Activated T-cell treated with anti-CD3 and anti-CD28 coated beads, Interleukin-2, amount 50 U/mL, for 1 hour (primary cell): ENCODE measurements at places on chromosomes 2 and 18.

DNA sequence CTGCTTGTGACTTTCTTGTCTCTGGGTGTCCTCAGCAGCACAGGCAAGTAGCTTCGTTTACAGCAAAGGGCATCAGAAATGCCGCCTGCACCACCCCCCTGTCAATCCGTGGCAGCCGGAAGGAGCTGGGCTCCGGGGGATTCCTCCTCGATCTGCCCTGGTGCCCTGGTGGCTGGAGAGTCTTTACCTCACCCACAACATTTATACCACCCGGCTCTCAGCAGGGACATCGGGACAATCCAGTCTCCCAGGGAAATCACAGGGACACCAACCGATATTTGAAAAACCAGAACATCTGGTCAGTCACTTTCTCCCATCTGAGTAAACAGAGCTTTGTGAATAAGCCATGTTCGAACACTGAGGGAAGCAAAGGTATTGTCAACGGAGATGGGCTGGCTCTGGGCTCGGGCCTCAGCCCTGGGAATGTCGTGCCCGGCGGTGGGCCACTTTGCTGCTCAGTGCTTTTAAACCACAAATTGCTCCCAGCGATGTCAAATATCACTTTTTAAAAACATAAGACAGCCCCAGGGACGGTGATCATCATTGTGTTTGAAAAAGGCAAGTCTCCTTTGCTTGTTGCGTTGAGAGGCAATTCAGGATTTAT is 210.0 kb upstream of the SALL3 start:
- DNase-seq = no peak

DNA sequence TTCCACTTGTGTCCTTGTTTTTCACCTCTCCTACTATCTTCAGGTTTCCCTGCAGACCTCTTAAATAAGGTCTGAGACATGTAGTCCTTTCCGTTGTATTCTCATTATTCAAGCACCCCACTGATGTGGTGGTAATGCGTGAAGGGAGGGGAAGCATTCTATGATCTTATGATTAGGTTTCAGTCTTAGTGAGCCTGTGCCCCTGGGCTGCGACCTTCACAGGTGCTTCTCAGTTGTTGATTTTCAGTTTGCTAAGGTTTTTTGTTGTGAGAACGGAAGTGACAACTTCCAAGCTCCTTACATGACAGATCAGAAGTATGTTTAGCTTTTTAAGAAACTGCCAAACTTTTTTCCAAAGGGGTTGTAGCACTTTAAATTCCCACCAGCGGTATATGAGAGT is 41.3 kb downstream of the VPS54 start:
- no peak for DNase-seq

GRCh38 chr2:158731386-158731785 is 63.7 kb upstream of the DAPL1 start:
- DNase-seq = no peak

GRCh38 chr2:120510751-120511395 is 164.9 kb downstream of the INHBB start:
- DNase-seq = no peak

DNA sequence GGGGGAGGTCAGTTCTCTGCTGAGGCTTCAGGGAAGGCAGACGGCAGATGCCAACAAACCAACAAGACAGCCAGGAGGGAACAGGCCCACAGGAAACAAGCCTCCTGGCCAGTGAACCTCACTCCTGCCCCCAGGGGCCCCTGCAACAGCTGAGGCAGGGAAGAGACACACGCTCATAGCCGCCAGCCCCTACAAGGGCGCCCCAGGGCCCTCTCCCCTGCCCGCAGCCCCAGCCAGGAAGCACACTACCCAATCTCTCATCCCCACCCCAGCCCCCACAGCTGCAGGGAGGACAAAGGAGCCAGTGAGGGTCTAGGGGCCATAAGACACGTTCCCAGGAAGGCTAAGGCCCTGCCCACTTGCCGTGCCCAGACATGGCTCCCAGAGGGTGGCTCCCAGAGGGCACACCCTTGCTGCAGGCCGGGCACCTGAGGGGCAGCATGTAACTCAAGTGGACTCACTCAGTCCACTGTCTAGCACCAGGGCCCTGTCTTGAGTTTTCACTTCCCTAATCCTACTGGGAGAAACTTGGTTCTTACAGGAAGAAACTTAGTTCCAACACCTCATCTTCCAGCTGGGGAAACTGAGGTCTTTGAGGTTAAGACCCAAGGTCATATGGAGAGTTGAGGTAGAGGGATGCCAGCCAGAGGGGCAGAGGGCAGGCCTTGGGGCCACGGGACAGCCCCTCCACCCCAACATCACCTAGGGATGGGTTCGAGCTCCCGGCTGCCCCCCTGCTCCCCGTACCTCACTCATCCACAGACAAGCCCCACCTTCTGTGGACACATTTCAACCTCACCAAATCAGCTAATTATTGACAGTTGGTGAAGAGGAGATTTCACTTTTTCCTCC is 37.3 kb downstream of the EMX1 start:
- DNase-seq = no peak

GRCh38 chr2:65918760-65919187 is 486.4 kb upstream of the SPRED2 start:
- DNase-seq = no peak

DNA sequence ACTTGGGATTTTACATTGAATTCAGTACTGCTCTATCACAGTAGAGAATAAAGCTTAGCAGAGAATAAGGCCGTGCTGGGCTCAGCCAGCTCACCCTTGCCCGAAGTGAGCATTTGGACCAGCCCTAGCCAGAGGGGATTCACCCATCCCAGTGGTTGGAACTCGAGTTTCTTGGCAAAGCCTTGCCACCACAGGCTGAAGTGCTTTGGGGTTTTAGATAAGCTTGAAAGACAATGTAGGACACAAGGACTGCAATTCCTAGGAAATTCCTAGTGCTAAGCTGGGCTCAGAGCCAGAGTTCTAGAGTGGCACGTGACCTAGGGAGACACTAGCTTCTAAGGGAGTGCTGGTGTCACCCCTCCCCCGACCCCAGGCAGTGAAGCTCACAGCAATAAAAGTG is 28.0 kb downstream of the SERPINB11 start:
- DNase-seq = no peak

GRCh38 chr2:102365763-102366162 is 10.2 kb downstream of the IL18R1 start:
- no peak for DNase-seq

DNA sequence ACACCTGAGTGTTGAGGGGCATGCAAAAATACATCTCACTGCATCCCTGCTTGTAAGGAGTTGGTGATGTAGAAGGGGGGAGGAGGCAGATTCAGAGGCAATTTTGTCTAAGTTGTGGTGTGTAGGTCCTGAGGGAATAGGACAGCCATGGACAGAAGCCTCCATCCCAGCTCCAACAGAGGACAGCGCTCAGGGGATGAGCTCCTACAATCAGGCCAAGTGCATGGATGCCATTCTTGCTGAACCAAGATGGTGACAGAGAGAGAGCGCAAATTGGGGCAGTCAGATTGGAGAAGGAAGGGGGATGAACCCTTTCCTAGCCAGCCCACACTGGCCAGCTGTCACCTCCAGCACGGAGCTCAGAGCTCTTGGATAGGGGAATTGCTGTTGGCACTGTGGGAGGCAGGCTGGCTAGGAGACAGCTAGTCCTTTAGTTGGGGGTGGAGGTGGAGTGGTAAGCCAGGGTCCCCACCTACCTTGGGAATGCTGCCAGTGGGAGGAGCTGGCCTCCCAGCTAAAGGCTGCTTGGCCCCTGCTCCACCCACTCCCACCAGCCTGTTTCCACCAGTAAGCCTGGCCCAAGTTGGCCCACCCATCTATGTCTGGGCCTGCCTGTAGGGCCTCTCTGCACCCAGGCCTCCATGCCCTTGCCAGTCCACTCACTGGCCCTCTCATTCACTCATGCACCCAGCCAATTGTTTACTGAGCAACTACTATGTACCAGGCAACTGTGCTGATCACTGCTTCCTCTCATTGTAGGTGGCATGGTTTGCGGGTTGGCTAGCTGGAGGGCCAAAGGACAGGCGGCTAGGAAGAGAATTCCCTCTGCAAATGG is 2.5 kb upstream of the PER2 start:
- DNase-seq = no peak

- DNase-seq = no peak
Observed at GRCh38 chr18:4256766-4257417, 198.2 kb downstream of the DLGAP1 start.

GRCh38 chr2:233801357-233802131 is 23.4 kb downstream of the MROH2A start:
- no peak for DNase-seq

DNA sequence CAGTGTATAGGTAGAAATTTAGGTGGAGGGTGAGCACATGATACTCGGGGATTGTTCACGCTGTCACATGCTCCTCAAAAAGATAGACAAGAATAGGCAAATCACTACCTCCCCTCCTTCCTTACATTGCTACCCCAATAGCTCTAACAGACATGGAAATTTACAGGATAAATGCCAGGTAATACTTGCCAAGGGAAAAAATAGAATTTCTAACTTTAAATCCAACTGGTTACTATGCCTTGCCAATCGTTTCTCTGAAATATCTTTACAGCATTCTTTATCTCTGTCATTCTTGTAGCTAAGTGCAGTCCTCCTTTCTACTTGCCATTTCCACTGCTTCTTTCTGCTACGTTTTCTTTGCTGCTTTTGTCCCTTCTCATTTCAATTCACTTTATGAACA is 339.8 kb upstream of the ZEB2 start:
- no peak for DNase-seq

DNA sequence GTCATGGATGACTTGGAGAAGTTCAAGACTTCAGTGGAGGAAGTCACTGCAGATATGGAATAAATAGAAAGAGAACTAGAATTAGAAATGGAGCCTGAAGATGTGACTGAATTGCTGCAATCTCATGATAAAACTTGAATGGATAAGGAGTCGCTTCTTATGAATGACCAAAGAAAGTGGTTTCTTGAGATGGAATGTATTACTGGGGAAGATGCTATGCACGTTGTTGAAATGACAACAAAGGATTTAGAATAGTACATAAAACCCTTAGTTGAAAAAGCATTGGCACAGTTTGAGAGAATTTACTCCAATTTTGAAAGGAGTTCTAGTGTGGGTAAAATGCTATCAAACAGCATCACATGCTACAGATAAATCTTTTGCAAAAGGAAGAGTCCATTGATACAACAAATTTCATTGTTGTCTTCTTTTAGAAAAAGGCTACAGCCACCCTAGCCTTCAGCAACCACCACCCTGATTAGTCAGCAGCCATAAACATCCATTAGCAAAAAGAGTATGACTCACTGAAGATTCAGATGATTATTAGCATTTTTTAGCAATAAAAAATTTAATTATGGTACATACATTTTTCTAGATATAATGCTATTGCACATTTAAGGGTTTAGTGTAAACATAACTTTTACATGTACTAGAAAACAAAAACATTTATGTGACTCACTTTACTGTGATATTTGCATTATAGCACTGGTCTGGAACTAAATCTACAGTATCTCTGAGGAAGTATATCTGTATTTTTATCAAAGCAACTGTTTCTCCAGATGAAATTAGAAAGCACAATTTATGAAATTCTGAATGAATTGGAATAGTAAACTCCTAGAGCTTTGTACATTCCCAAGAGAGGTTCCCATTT is 110.5 kb upstream of the TACR1 start:
- DNase-seq = no peak
